ENCODE measurements at places on chromosomes 1 and 21.

- no peak for DNase-seq
These were observed 4.6 kb downstream of the PNRC2 start for GRCh38 chr1:23964235-23964668.

GRCh38 chr1:231866392-231867331 is 240.1 kb downstream of the DISC1 start:
- DNase-seq, result peak; percentile 14

DNA sequence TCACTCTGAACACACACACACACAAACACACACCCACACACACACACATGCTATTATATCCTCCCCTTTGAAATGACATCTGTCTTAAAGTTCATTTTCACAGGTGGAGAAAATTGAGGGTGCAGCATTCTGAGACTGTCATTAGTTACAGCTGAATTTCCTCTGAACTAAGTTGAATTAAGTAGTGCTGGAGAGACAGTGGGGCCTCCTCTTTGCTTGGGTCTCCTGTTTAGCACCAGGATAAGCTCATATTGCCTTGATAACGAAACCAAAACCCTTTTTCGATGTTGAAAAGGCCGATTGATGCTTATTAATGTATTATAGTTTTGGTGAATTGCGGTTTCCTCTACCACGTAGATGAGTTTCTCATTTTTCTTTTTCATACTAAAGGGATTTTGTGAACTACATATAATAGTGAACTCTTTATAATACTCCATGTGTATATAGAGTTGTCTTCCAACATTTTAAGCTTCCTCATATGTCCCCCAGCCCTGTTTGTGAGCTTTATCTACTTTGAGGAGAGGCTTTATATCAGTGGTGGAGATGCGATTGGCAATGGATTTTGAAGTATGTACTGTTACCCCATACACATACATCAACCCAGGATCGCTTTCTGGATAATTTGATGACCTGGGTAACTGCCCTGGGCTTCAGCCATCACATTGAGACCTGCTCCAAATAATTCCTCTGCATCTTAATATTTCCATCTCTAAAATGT is 17.4 kb downstream of the DYNLT5 start:
- no peak for DNase-seq

DNA sequence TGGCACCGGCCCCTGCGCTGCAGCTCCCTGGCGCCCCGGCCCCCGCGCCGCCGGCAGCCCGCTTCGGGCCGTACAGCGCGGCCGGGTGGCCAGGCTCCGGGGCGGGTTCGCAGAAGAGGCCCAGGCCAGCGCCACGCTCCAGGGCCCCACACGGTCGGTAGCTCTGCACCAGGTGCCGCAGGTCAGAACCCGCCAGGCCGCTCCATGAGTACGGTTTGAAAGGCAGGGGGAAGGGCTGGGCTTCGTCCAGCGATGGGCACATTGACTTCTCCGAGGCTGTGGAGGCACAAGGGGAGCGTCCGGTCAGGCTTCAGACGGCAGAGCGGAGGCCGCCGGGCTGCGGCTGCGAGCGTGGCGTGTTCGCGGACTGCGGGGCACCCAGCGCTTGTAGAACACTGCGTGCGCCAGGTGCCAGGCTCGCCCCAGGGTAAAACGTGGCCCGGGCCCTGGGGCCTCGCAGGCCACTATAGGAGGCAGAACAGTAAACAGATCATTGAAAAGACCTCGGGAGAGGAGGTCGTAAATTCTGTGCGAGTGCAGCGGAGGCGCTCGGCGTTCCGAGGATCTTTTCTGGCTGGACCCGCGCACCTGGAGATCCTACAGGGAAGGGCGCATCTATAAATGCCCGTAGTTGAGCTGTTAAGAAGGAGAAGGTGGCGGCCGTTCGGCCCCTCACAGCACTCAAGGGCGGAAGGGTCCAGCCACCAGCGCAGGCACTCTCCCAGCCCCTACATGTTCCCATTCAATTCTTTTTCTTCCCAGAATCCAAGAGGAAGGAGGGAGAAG is 5.7 kb downstream of the GFI1 start:
- no peak for DNase-seq

GRCh38 chr1:228853191-228853590 is 117.9 kb downstream of the RHOU start:
- no peak for DNase-seq

GRCh38 chr1:116971258-116971860 is 30.2 kb upstream of the CD101 start:
- no peak for DNase-seq

- DNase-seq, result no peak
These were observed 6.2 kb upstream of the ACP6 start for GRCh38 chr1:147676311-147677085.
